Stimulated activated CD4-positive, alpha-beta T cell treated with anti-CD3 and anti-CD28 coated beads, Interleukin-12 subunit alpha, Interleukin-12 subunit beta, amount 100 ng/mL, for 4 hours (primary cell): ENCODE measurements at places on chromosomes 12 and 14.

- DNase-seq, result no peak
Measured at GRCh38 chr14:79786522-79786921, 424.8 kb downstream of the DIO2 start.

DNA sequence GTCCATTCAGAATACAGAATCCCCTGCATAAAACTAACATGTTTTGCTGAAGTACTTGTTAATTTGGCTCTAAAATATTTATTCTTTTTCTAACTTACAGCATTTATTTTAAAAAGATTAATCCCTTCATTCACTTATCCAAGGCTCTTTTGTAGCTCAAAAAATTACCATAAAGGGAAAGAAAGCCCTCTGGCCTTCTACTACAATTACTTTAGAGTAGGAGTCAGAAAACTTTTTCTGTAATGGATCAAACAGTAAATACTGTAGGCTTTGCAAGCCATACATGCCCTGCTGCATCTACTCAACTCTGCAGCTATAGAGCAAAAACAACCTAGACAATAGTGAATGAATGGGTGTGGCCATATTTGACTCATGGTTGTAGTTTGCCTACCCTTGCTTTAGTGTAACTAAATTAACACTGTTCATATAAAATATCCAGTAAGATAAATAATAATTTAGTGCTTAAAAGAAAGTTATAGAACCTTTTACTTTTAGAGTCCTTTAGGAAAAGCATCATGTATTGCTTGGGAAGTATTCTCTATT lies 74.2 kb upstream of the ZFP36L1 start:
- DNase-seq, result no peak

- DNase-seq, result no peak
Measured at GRCh38 chr14:92693998-92694795, 54.2 kb downstream of the LGMN start.

- DNase-seq, result no peak
Measured at GRCh38 chr12:130817804-130818203, 21.2 kb downstream of the STX2 start.

DNA sequence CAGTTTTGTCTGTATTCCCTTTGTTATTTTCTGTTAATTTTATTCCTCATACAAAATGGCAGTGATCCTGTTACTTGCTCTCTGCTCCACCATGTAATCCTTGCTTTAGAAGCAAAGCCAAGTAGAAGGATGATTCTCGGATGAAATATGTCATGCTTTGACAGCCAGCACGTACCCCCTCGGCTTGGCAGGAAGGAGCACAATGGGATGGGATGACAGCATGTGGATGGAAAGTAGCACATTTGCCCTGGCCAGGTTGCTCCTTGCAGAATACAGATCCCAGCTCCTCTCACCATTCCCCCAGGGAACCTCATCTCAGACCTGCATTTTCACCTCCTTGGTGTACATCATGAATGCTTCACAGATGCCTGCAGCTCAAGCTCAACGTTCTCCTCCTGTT lies 35.1 kb upstream of the ATF1 start:
- no peak for DNase-seq

GRCh38 chr12:4852308-4852707 lies 57.4 kb upstream of the KCNA1 start:
- DNase-seq, result no peak

DNA sequence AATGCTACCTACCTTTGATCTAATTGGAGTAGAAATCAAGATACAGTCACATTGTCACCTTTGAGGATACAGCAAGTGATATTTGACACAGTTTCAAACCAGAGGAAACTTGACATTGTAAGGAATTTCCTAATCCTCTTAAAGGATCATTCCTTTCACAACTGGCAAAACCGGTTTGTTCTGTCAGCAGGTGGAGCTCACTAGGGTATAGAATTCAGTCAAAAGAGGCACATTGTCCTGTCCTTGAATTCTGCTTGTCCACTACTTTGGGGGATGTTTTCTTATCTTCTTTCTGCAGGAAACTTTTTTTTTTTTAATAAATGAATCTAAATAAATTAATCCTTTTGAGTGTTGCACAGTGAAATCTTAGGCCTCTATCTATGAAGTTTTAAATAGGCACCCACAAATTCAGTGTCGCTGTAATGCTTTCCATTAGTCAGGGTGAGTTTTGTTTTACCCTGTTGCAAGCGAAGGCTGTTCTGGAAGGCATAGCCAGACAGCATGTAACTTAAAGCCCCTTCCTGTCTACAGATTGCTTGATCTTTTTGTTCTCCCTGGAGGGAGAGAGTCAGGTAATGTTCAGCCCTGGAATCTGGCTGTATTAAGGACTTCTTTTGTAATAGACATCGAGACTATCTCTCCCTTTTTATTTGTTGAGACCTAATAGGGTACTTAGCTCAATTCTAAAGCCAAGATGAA lies 285.0 kb upstream of the RGS6 start:
- no peak for DNase-seq

GRCh38 chr14:100784523-100785337 lies 41.2 kb upstream of the MEG3 start:
- DNase-seq, result no peak

- DNase-seq, result no peak
Measured at GRCh38 chr12:64894827-64895475, 70.5 kb downstream of the TBC1D30 start.

- peak; percentile 76 for DNase-seq
Measured at GRCh38 chr12:106986625-106987389, at the start of gene MTERF2. MTERF2 (minus strand) TSS chr12:106987146; CDS start chr12:106978714, 8,432 bp downstream.

GRCh38 chr12:65868878-65869277 lies 44.6 kb downstream of the HMGA2 start:
- no peak for DNase-seq

- no peak for DNase-seq
Measured at GRCh38 chr14:92617581-92617980, 104.0 kb downstream of the RIN3 start.

GRCh38 chr14:41380017-41380416 lies 226.7 kb upstream of the LRFN5 start:
- DNase-seq, result no peak

GRCh38 chr12:33472299-33472698 lies 32.7 kb upstream of the SYT10 start:
- no peak for DNase-seq

DNA sequence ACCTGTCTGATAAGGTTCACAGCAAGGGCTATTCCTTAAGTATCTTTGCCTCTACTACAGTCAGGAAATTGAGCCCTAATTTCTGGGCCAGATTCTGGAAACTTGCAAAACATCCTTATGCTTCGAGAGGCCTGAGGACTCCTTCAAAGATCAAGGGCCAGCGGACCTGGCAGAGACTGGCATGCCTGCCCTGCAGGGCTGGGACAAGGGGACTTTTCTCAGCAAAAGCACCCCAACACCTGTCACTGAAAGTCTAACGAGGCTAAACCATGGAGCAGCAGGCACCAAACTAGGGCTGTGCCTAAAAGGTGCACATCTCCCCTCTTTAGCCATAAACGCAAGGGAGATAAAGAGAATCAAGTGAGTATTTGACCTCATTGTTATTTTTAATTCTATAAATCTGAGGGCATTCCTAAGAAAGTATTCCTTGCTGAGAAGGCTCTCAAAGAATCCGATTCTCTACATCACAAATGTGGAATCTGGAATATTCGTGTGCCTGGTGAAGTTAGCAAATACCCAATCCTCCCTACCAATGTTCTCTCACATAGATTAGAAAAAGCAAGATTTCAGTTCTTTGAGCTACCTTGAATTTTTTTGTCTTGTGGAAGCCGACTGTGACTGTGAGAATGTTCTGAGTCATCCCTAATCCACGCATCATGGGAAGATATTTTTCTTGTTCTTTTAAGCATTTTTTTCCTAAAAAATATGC lies 328.2 kb upstream of the NOVA1 start:
- DNase-seq, result no peak

DNA sequence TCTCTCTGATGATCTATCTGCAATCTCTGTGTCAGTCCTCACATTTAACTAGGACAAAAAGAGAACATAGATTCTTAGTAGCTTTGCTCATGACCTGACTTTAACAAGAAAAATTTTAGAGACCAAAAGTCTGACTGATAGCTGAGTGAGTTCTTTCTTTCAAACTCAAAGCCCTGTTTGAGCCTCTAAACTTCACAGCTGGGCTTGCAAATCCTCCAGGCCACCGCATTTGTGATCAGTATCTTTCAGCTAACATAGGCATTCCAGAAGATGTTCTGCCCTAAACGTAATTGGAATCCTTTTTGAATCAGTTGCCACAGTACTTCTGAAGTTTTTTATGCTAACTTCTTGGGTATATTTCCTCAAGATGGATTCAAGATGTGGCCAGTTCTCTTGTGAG lies 459.0 kb downstream of the DPF3 start:
- no peak for DNase-seq

DNA sequence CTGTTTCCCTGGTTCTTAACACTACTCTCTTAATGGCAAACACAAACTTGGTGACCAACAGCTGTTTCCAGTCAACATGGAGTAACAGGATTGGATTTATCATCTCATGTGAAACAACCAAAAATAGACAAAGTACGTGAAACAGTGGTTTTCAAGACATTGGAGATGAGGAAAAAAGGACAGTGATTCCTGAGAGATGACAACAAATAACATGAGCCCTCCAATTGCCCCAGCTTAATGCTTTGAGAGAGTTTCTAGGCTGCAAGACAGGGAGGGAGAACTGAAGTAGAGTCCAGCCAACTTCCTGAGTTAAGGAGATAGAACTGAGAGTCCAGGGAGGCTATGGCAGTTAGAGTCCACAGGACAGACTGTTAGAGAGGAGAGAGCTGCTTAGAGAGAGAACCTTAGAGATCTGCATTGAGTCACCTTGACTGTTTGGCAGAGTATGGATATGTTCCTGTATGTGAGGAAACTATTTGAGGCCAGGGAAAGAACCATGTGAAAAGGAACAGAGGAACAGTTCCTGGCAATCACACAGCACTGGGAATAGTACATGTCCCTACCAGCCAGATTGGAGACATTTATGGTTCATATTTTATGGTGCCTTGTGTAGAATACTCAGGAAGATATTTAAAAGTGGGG lies 106.4 kb downstream of the PCNX1 start:
- DNase-seq, result no peak

DNA sequence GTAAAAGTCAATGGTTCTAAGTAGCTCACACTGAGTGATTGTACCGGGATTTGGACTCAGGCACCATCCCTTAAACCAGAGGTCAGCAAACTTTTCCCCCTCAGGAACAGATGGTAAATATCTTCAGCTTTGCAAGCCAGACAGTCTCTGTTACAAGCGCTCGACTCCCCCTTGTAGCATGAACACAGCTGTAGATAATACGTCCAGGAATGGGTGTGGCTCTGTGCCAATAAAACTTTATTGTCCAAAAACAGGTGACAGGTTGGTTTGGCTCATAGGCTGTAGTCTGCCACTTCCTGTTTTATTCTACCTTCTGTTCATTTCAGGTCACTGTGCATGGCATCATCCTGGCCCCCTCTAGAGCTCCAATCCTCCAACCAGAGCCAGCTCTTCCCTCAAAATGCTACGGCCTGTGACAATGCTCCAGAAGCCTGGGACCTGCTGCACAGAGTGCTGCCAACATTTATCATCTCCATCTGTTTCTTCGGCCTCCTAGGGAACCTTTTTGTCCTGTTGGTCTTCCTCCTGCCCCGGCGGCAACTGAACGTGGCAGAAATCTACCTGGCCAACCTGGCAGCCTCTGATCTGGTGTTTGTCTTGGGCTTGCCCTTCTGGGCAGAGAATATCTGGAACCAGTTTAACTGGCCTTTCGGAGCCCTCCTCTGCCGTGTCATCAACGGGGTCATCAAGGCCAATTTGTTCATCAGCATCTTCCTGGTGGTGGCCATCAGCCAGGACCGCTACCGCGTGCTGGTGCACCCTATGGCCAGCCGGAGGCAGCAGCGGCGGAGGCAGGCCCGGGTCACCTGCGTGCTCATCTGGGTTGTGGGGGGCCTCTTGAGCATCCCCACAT lies 7.6 kb downstream of the BDKRB1 start:
- no peak for DNase-seq

DNA sequence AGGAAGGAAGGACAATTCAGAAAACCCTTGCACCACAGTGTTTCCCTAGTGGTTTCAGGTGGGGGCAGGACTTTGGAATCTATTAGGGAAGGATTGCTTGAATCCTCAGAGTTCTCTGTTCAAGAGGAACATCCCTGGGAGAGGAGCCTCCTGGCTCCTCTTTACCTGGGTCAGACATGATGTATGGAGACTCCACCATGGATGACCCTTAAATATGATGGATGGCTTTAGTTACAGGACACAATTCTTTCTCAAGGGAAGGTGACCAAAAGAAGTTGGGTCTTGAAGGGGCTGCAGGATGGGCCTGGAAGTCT lies 396.6 kb downstream of the NRXN3 start:
- no peak for DNase-seq

DNA sequence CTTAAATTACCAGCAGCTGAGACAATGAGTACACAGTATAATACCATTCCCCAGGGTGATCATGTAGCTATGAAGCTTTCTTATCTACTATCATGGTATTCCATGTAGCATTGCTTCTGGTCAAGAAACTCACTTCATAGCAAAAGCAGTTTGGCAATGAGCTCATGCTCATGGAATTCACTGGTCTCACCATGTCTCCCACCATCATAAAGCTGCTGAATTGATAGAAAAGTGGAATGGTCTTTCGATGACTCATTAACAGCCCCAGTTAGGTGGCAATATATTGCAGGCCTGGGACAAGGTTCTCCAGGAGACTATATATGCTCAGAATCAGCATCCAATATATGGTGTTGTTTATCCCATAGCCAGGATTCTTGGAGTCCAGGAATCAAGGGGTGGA lies 553.7 kb downstream of the FOXG1 start:
- DNase-seq, result no peak

DNA sequence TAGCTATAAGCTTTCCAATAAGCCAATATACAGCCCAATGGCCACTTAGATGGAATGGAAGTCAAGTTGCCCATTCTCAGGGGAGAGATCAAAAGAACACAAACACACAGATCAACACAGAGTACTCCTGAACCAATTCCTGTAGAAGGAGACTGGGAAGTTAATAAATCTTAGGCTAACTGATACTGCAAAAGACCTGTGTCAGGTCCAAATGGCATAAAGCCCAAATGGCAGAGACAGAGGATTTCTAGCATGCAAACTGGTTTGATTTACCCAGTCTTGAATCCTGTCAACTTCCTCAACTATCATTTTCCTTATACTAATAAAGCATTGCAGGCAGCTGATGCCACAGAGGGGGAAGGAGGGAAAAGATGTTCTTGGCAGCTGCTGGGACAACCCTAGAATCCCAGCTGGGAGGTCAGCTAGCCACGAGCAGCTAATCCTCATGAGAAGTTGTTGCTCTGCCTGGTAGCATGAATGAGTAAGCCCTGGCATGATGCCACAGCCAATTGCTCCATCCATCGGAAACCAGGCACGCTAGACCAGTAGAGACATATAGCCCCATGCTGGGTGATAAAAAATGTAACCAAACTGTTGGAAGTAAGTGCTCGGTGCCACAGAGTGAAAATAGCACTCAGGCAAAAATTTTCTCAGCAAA lies 26.2 kb downstream of the ANG start:
- no peak for DNase-seq
